Fibroblast of gingiva (primary cell): ENCODE measurements at places on chromosomes 6 and 20.
A peak's percentile ranks its signal among the peaks of the same experiment; 100 is the strongest.

GRCh38 chr6:47919875-47920274, 138.0 kb downstream of the OPN5 start:
- no peak for DNase-seq

DNA sequence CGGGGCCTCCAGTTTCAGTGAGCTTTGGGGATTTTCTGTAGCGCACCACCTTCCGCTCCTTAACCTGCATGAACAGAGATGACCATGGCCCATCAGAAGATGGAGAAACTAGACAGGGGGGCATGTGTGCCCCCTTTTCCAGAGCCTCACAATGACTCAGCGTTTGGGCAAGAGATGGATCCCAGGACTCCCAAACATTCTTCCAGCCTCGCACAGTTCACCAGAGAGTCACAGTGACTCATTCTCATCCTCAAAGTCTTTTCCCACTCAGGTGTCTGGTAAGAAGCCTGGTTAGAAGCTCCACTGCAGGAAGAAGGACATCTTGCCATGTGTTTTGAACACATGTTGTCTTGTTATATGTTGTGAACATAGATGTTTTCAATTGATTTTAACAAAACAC, 76.2 kb upstream of the FRMD1 start:
- no peak for DNase-seq

- DNase-seq = no peak
These were observed 941.4 kb upstream of the MAN1A1 start for GRCh38 chr6:120290964-120291363.

GRCh38 chr6:161233986-161234661, 39.7 kb downstream of the AGPAT4 start:
- peak; percentile 90 for DNase-seq

DNA sequence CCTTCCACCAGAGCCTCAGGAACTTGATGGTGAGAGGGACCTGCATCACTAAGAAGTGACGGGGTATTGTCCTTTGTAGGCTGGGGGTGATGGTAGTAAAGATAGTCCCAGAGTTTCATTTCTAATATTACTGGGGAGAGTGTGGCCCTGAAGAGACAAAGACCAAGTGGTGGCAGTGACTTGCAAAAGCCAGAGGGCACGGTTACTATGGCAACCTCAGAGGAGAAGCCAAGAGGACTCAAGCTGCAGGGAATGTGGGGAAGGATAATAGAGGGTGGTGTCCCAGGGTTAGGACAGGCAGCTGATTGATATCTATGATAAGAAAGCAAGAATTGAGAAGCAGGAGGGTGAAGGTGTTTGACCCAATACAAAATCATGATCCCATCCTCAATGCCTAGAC, 42.5 kb downstream of the HLA-G start:
- DNase-seq = no peak

DNA sequence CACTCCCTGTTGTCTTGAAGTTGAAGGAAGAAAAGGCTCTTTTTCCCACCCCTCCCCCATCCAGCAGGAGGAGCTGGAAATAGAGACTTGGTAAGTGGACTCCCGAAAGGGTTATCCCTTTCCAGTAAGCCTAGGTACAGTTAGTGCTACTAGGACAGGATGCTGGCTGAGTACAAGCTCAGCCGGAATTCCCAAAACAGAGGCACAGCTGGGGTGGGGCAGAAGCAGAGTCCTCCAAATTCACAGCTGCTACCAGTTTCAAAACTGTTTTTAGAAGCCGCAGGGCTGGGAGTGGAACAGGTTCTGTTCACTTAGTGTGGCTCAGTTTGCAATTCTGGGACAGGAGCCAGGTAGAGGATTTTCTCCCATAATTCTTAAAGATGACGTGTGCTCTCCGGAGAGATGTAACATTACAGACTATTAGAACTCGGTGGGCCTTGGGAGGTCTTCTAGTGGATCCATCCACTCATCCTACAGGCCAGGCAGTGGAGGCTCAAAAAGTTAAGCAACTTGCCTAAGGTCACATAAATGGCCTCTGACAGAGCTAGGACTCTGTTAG, 19.0 kb upstream of the UTRN start:
- peak; percentile 95 for DNase-seq

DNA sequence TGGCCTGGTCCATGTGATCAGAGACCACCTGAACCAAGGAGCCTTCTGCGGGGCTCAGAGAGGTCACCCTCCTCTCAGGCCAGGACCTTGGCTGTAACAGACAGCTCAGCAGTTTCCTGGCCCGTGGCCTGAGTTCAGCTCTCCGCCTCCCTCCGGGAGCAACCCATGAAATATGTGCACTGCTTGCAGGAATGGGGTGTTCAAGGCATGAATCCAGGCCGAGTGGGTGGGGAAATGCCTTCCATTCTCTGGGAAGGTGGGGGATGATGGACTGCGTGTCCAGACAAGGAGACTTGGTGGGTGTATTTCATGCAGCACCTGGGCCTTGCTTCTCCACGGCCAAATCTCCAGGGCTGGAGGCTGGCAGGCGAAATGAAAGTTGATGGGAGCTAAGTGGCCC, 46.0 kb downstream of the SIRPA start:
- DNase-seq = no peak

GRCh38 chr20:17520583-17520982, 10.6 kb downstream of the BFSP1 start:
- no peak for DNase-seq

GRCh38 chr6:127200114-127200513, 66.5 kb upstream of the RNF146 start:
- no peak for DNase-seq

GRCh38 chr6:126167726-126168125, 172.2 kb upstream of the CENPW start:
- DNase-seq = peak; percentile 35

GRCh38 chr20:11982955-11983470, 65.3 kb downstream of the BTBD3 start:
- no peak for DNase-seq

DNA sequence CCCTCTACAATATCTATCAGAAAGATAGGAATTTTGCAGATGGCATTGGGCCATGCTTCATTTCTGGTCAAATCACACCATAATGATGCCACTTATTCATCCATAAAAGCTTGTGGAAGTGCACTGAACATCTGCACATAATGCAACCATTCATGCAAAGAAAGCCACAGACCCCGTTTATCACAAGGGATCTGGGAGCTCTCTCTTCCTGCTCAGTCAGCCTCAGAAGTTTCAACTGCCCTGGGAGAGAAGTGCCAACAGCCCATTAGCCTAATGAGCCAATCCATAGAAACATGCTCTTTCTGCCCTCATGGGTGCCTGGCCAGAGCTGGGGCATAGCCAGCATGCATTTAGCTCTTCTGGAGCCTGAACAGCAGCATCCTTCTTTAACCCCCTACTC, 85.8 kb downstream of the SLC35F1 start:
- no peak for DNase-seq

DNA sequence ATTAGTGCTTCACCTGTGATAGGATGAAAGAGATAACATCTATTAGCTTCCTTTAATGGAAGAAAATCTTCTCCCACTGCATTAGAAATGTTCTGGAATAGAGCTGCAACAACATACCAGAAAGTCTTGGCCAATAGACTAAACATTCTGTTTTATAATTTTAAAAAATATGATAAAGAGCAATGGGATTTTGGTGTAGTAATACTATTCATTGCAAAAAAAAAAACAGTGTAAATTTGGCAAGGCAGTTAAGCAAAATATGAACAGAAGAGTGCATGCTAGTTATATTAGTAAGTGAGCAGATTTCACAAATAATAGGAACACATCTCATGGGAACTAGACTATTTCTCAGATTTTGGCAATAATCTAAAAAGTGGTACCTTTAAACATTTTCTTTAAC, 43.3 kb downstream of the SOX4 start:
- peak; percentile 28 for DNase-seq

GRCh38 chr6:165636402-165637048, 26.5 kb downstream of the PDE10A start:
- DNase-seq = no peak

- no peak for DNase-seq
These were observed 263.7 kb upstream of the ARID1B start for GRCh38 chr6:156513504-156513903.

- peak; percentile 21 for DNase-seq
These were observed 51.1 kb downstream of the TCP11 start for GRCh38 chr6:35089935-35090505.

GRCh38 chr6:79170431-79170830, 64.1 kb downstream of the HMGN3 start:
- DNase-seq = no peak

- DNase-seq = no peak
These were observed 7.9 kb upstream of the CNKSR3 start for GRCh38 chr6:154518396-154518795.

DNA sequence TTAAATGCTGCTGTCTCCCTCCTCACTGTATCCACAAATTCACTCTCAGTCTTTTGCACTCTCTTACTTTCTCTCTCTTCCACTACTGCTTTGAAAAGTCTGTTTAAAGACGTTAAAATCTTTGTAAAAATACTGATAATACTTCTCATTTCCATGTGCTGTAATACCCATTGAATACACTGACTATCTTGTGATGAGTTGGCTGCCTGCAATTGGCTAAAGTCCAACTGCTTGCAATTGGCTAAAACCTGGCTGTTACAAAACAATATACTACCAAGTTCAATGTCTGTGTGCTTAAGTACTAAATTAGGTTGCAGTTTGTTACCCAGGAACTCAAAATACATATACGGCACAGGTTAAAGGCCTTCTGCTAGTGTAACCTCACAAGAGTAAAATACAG, 264.8 kb downstream of the THBS2 start:
- peak; percentile 55 for DNase-seq

- DNase-seq = no peak
These were observed 133.9 kb upstream of the NEDD9 start for GRCh38 chr6:11366183-11366933.

DNA sequence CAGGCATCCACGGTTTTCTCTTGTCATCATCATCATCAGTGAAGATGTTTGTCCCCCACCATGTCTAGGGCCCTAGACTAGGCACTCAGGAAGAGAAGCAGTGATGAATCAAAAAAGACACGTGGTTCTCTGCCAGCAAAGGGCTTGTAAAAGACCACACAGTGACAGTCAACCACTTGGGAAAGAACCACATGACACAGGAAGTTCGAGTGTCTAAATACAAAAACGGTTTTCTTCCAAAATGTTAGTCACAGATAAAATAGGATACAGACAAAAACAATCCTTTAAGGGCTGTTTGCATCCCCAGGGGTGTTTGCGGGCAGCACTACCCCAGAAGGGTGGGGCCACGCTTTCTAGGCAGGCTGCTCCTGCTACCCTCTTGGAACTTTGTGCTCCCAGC, 356.8 kb upstream of the AGPAT4 start:
- DNase-seq = peak; percentile 58

DNA sequence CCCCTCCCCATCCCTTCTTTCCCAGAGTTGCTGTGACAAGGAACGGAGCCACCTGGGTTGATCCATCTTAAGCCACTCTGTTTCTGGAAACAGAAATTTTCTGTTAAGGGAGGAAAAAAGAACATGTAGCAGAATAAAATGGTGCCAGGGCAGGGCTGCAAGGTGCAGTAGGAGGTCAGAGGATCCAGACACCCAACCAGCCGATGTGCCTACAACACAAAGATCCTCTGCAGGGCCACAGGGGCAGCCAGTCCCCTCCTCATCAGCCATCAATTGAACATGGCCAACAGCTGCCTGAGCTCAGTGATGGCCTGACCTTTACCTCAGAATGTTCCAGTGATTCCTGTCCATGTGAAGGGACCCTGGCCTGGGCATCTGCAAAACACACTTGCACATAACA, 11.9 kb downstream of the MDFI start:
- DNase-seq = no peak

DNA sequence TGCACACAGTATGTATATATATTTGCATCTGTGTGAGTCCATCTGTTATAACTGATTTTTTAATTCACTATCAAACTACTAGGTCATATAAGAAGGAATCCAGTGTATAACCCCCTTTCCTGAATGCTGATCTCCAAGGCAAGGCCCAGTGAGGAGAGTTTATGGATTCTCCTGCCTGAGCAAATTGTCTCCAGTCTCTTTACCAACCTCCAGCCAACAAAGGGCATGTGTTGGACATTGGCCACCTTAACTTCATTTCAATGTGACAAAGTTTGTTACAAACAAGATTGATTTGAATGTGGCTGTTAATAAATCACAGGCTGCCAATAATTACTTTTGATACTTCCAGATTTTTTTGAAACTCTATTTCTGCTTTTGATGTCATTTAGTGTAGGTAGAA, 191.6 kb downstream of the HAO1 start:
- DNase-seq = no peak

GRCh38 chr6:122276637-122277036, 122.8 kb upstream of the HSF2 start:
- DNase-seq = no peak

DNA sequence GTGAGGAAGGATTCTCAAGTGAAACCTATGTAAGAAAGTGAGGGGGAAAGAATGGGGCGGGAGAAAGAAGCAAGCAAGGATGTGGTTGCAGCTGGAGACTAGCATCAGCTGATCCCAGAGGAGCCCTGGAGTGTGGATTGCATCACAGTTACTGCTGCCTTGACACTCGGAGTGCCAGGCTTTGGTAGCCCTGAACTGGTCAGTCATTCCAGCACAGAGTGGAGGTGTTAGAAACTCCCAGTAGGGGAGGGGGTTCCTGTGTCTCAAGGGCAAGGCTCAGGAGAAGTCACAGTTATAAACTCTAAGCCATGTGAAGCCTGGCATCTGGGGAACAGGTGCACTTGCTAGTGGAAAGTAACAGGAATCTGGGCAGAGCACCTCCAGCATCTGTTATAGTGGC, 23.5 kb downstream of the SNAP25 start:
- peak; percentile 30 for DNase-seq

- DNase-seq = peak; percentile 97
These were observed 2.8 kb downstream of the RPS6KA2 start for GRCh38 chr6:166624275-166624674.

GRCh38 chr20:62507323-62507722, 31.5 kb upstream of the GATA5 start:
- DNase-seq = no peak

GRCh38 chr6:113363048-113363798, 493.9 kb upstream of the MARCKS start:
- peak; percentile 3 for DNase-seq

DNA sequence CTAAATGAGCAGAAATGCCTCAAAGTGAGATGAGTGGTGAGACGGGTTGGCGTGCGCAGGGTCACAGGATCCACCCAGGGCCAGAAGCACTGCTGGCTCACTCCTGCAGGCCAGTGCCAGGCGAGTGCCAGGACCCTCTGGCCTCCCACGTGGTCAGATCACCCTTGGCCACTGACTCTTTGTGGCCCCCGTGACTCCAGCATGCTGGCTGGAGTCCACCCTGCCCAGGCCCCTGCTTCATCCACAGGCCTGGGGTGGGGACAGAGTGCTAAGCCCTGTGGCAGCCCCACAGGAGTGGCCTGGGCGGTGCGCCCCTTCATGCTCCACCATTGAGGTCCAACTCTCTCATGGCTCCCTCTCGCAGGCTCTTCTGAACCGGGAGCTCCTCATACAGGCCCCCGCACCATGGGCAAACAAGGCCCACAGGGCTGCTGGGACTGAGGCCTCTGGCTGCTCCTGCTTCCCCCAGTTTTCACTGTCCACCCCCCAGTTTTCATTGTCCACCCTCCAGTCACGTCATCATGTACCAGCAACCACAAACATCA, 61.6 kb downstream of the ABHD12 start:
- DNase-seq = no peak

GRCh38 chr6:74044417-74045096, 348.6 kb downstream of the CD109 start:
- DNase-seq = no peak
